ENCODE measurements at places on chromosomes 11 and 22. TPM values are rescaled to one million over a fixed set of nuclear protein-coding genes. Genes with fewer than 3 reads are reported as not detected.

The MSANTD4 gene
- total RNA-seq = 14.9 TPM

DNA sequence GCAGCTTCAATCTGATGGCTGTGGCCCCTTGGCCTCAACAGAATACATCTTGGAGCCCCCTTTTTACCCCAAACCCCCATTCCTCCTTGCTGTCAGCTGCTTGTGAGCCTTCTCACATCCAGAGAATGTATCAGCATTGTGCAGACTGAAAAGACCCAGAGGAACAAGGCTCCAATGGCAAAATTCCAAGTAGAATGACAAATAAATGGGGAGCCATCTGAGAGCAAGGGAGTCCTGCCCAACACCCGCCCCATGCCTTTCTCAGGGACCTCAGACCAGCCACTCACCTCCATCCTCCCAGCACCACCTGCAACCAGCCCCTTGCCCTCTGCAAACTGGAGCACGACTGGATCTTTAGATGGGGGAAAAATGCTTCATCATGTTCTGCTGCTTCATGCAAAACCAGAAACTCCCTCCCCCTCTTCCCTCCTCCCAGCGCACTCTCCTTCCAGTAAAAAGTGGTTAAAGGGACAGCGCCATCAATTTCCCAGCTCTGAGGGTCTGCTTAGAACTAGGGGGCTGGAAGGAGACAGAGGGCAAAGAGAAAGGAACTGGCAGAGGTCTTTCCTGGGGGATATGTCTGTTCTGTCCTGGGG is 2.2 kb upstream of the NEFH start:
- no peak for DNase-seq

DNA sequence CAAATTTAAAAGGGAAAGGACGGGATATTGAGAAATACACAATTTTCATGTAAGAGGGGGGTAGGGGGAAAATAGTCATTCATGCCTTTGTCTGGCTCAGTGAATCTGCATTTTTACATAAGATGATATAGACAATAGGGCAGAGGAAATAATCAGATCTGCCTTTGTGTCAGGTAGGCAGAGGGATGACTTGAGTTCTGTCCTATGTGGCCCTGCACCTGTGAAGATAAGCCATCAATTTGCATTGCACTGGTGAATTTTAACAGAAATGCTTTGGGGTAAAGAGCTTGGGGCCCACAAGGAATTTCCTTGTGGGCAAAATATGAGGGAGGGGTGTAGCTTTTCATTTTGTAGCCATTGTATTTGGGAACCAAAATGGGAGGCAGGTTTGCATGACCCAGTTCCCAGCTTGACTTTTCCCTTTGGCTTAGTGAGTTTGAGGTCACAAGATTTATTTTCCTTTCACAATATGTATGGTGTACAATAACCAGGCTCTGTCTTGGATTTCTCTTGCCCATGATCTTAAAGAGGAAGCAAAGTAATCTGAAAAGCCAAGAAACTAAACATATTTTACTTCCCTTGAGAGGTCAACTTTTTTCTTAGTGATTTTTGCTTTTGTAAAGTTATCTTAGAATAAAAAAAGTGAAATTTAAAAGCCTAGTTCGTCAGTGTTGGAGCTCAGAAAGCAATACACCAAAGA is 77.7 kb upstream of the SORL1 start:
- no peak for DNase-seq

- DNase-seq = no peak
These were observed 208.1 kb downstream of the DBX1 start for GRCh38 chr11:19952116-19952605.

DNA sequence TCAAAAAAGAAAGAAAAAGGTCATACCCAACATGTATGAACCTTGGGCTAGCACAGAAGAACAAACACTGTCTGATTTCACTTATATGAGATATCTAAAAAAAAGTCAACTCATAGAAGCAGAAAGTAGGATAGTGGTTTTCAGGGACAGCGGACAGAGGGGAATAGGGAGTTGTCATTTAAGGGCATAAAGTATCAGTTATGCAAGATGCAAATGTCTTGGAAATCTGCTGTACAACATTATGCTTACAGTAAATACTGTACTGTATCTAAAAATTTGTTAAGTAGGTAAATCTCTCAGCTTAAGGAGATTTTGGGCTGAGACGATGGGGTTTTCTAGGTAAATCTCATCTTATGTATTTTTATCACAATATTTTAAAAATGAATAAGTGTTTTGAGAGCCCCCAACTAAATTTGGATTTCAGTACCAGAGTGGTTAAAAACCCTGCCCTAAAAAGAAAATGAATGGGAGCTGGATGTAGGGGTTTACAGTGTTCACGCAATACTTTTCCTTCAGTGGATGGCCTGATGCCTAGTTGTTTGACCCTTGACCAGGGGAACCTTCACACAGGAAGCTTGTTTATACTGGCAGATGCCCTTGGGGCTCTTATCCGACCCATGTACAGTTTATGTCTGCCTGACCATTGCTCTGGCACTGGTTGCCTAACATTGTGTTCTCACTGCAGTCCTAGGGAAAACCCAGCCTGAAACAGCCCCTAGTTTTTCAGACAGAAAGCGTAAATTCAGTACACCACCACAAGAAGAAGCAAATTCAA is 34.8 kb downstream of the SLC22A9 start:
- DNase-seq = no peak

- DNase-seq = no peak
These were observed 198.2 kb downstream of the SWAP70 start for GRCh38 chr11:9861860-9862725.

DNA sequence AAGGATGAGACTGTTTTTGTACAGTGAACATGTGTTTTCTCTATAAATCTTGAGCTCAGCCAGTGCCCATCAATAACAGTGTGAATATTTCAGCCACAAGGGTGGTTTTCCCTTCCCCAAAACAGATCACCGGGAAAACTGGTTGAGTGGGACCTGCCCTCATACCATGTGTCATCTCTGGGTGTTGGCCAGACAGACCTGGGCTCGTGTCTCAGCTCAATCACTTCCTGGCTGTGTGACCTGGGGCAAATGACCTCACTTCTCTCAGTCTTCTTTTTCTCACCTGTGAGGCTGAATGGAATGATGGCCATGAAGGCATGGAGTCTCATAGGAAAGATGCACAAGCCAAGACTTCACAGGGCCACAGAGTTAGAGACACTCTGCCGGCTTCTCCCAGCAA is 74.7 kb downstream of the COMMD9 start:
- DNase-seq = no peak

All from epithelial cell of proximal tubule (primary cell).